ENCODE measurements at places on chromosomes 1 and 21.

DNA sequence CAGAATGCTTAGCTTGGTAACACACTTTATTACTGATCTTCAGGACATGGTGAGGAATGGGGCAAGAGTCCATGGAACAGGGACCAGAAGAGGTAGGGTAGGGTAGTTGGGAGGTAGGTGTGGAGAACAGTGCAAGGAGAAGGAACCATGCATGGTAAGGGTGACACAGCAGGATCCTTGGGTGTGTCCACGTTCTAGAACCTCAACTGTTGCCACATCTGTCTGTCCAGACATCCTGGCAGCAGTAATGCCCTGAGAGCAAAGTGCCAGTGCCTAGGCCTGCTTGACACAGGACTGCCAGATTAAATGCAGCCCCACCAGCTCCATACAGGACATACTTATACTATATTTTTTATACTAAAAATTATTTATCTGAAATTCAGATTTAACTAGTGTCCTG, 13.9 kb downstream of the DMAP1 start:
- DNase-seq = no peak

DNA sequence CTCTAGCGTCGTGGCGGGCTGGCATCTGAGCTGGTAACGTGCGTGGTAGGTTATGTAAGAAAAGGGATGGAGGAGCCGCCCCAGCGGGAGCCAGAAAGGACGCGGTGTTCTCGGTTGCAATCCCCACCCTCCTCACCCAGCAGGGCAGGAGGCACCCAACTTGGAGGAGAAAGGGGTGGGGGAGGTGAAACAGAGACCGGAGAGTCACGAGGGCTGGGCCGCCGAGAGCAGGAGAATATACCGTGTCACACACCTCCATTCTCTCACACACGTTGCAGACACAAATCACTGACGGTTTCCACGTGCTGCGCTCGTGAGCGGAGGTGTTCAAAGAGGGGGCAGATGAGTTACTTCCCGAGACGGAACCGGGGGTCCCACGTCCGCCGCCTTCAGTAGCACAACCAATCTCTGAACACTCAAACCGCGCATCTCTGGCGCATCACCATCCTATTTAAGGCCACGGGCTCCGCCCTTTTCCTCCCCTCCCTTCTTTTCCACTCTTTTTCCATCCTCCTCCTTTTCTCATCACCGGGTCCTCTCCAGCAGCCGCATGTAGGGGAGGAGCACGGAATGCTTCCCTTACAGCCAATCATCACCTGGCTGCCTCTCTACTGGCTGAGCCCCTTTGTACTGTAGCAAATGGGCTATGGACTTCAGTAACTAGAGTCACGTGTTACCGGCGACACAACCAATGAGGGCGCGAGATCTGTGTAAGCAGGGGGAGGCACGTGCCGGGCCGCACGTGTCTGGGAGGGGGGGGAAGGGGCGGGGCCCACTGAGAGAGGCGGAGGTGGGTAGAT, at the start of gene CIART:
Gene CIART, plus strand, starts transcription at position 797 of the 800 bp plus-strand sequence. CDS start 714 bp downstream, outside the sequence.
- DNase-seq = peak; percentile 95

GRCh38 chr1:198809247-198809646, 170.4 kb downstream of the PTPRC start:
- no peak for DNase-seq

- no peak for DNase-seq
Observed at GRCh38 chr1:103267266-103267665, 158.9 kb upstream of the COL11A1 start.

DNA sequence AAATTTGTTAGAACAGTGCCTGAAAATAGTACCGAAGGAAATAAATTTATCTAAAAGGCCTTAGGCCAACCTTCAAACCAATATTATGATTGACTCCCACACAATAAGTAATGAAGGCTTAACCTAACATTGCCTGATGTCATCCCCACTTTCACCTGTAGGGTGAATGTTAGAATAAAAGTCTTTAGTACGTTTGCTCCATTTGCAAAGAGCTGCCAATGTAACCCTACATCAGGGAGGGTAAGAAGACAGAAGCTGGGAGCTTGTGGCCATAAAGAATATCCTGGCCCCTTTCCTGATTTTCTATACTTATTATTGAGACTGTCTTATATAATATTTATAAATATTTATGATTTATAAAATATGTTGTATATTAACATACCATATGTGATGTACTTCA, 661.8 kb upstream of the CXADR start:
- no peak for DNase-seq

DNA sequence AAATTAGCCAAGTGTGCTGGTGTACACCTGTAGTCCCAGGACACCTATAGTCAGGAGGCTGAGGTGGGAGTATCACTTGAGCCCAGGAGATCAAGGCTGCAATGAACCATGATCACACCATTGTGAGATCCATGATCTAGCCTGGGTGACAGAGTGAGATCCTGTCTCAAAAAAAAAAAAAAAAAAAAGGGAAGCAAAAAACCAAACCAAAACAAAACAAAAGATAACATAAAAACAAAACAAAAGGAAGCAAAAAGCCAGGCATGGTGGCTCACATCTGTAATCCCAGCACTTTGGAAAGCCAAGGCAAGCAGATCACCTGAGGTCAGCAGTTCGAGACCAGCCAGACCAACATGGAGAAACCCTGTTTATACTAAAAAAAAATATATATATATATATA, 9.4 kb upstream of the AKR1A1 start:
- DNase-seq = no peak

- no peak for DNase-seq
Observed at GRCh38 chr1:219143735-219144134, 29.9 kb upstream of the LYPLAL1 start.

GRCh38 chr1:162283657-162284056, 93.0 kb downstream of the SPATA46 start:
- DNase-seq = no peak

DNA sequence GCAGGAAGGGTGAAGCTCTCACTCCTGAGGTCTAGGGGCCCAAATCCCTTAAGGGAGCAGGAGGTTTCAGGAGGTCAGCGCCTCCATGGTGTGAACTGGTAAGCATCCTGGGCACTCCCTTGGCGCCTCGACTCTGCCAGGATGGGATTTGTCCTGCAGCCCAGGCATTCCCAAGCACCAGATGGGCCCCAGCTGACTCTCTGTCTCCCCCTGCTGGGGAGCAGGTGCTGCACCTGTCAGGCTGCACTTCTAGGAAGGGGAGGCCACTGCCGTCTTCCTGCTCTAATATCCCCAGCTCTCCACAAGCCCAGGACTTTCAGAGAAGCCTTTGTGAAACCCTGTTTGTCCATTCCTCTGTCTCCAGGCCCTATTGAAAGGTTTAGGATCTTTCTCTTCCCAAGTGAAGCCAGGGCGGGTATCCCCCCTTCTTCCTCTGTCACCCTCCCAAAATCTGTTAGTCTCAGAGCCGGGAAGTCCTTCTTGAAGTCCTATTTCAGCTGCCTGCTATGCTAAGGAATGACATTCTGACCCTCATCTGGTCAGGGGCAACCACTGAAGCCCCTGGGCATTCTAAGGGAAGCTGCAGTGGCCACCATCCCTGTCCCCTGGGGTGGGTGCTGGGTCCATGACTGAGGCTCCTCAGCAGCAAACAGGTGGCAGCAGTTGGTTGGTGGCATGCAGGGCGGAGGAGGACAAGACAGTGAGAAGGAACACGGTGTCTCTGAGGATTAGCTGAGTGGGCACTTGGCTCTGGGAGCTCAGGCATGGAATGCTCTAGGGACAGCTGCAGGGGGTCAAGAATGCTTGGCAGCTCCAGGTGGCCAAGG, 3.2 kb downstream of the MYBPH start:
- no peak for DNase-seq

GRCh38 chr1:202571719-202572339, 138.4 kb downstream of the SYT2 start:
- DNase-seq = no peak

DNA sequence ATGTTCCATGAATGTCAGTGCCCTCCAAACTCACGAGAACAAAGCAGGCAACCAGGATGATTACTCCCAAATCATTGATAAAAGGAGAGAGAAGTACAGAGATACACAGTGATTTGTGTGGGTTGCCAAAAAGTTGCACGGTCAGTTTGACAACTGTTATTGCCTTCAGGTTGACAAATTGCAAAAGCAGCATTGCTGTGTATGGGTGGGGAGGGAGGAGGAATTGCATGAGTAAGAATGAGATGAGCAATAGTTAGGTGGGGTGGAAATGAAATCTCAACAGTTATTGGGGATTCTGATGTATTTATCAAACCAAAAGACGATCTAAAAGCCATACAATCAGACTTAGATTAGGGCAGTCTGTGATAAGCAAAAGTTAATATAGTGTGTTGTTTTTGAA, 93.7 kb downstream of the NTMT2 start:
- no peak for DNase-seq

DNA sequence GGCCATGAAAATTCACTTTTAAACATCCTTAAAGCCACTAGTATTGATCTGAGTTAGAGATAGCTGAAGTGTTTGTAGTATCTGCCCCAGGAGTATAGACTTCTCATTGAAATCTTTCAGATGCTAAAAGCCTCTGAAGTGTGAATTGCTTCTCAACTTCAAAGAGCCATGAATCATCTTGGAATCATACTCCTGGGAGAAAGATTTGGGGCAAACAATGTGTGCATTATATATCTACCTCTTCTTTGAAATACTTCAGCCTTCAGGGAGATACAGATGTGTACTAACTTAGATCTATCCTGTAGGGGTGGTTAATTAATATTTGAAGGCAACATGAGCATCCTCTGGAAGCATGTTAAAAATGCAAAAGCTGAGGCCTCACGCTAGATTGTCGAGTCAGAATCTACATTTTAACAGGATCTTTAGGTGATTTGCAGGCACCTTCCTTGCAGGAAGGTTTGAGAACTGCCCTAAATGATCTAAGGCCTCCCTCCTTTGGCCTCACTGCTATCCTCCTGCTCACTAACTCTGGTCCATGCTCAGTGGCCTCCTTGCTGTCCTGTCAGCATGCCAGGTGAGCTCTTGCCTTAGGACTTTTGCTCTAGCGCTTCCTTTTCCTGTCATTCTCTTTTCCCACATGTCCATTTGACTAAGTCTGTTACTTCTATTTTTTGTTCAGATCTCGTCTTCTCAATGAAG, 6.0 kb upstream of the SCYL3 start:
- no peak for DNase-seq

- DNase-seq = peak; percentile 39
Observed at GRCh38 chr21:31198575-31198974, 145.5 kb downstream of the TIAM1 start.

DNA sequence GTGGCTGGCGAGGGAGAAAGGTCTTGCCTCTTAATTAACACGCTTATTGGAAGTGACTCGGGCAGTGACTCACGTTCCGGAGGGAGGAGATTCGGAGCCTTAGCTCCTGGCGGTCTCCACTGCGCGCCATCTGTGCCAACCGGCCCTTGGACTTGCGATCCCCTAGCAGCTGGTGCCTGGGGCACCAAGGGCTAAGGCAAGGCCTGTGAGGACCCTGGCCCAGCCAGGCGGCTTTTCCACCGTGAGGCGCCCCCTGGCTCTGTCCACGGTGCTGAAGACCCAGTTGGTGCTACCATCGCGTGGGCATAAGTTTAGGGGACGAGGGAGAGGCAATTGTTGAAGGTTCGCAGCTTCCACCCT, 1.3 kb upstream of the SYT6 start:
- DNase-seq = no peak

GRCh38 chr1:246187834-246188372, 319.2 kb downstream of the SMYD3 start:
- DNase-seq = no peak

GRCh38 chr21:40616377-40616704, 230.6 kb downstream of the DSCAM start:
- DNase-seq = no peak
